ENCODE measurements at places on chromosomes 4 and X. TPM values are rescaled to one million over a fixed set of nuclear protein-coding genes. Genes with fewer than 3 reads are reported as not detected.

Gene CORIN
- not detected for total RNA-seq

GRCh38 chrX:121307449-121307848, 260.0 kb downstream of the GLUD2 start:
- no peak overlapping the region for H3K27ac ChIP-seq
- no peaks in the 10 kb centered on the region for H3K36me3 ChIP-seq
- no peaks in the 10 kb centered on the region for H3K4me1 ChIP-seq
- no peak overlapping the region for H3K4me3 ChIP-seq
- no peaks in the 10 kb centered on the region for H3K27me3 ChIP-seq

DNA sequence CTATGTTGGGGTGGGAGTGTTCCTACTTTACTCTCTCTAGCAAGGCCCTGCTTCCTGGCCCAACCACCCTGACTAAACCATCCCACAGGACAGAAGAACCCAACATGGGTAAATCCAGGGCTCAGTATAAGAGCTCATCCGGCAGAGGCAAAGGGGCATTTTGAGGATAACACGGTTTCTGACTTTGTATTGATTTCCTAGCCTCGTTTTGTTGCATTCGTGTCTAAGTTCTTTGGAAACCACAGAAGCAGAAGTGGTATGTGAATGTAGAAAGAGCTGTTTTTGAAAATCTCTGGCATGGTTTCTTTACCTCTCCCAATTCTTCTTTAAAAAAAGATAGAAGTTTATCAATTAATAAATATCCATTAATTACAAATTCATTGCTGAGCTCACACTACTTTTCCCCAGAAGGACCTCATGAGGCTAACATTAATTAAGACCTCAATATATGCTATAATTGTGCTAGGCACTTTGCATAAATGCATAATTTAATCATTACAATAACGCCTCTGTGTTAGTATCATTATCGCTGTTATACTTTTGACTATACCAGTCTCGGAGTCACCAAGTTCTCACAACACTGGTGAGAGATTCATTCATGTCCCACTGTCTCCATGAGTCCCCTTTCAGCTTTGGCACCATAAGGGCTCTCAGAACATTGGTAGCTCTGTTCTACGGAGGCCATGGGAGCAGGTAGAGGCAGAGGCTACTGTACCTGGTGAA, 5.8 kb upstream of the CLNK start:
- no peaks in the 10 kb centered on the region for H3K27me3 ChIP-seq
- no peaks in the 10 kb centered on the region for H3K4me1 ChIP-seq
- H3K27ac ChIP-seq: no peak overlapping the region
- no peaks in the 10 kb centered on the region for H3K36me3 ChIP-seq
- no peak for DNase-seq
- no peak overlapping the region for H3K4me3 ChIP-seq

GRCh38 chr4:113882668-113883067, 96.8 kb downstream of the ARSJ start:
- H3K4me3 ChIP-seq: no peak overlapping the region
- no peaks in the 10 kb centered on the region for H3K4me1 ChIP-seq
- no peaks in the 10 kb centered on the region for H3K27me3 ChIP-seq
- no peaks in the 10 kb centered on the region for H3K36me3 ChIP-seq
- DNase-seq: no peak

- no peaks in the 10 kb centered on the region for H3K27me3 ChIP-seq
- DNase-seq: no peak
- H3K4me3 ChIP-seq: no peak overlapping the region
- no peak overlapping the region for H3K27ac ChIP-seq
These were observed 366.7 kb upstream of the FAM241A start for GRCh38 chr4:111778543-111778942.

Data from CD4-positive, alpha-beta T cell (primary cell).